ENCODE measurements at places on chromosomes 16 and 17. TPM values are rescaled to one million over a fixed set of nuclear protein-coding genes. Genes with fewer than 3 reads are reported as not detected.

Gene CRYM
- 6.0 TPM for total RNA-seq

Gene ADAP2
- total RNA-seq = 6.0 TPM

Gene KCNJ2
- 3.8 TPM for total RNA-seq

Gene CDH5
- 18.5 TPM for total RNA-seq

Gene GAS7
- total RNA-seq = 45.3 TPM

Gene CA5A
- total RNA-seq = not detected

Gene GPR179
- total RNA-seq = 0.13 TPM

DNA sequence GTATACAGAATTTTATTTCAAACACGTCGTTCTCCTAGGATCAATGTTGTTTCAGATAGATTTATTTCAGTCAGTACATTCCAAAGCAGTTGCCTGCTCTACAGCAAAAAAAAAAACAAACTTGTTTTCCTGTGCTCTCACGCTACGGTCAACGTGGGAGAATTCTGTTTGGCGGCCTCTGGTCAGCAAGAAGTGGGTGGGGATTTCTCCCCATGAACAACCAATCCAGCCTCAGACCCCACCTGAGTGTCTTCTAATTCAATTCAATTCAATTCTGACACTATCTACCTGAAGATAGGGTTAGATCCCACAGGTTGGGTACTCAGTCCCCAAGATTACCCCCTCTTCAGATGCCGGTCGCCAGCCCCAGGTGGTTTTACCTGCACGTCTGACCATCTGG lies 22.1 kb downstream of the C17orf58 start:
- no peaks in the 10 kb centered on the region for H3K4me1 ChIP-seq
- H3K27me3 ChIP-seq = no peaks in the 10 kb centered on the region
- DNase-seq = no peak
- H3K36me3 ChIP-seq = no peaks in the 10 kb centered on the region

- no peaks in the 10 kb centered on the region for H3K4me1 ChIP-seq
- no peaks in the 10 kb centered on the region for H3K36me3 ChIP-seq
- no peak for DNase-seq
- H3K27me3 ChIP-seq = no peaks in the 10 kb centered on the region
- H3K27ac ChIP-seq = no peak overlapping the region
Measured at GRCh38 chr16:81765969-81766368, 13.1 kb upstream of the PLCG2 start.

DNA sequence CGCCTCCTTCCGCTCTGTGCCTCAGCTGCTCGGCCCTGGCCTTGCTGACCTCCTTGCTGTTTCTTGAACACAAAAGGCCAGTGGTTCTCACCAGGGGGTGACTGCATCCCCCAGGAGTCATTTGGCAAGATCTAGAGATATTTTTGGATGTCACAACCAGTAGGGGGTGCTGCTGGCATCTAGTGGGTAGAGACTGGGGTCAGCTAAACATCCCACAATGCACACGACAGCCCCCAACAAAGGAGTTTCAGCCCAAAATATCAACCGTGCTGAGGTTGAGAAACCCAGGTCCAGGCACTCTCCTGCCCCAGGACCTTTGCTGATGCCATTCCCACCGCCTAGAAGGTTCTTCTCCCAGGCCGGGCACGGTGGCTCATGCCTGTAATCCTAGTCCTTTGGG lies 39.7 kb downstream of the ABCC6 start:
- H3K27me3 ChIP-seq = no peaks in the 10 kb centered on the region
- H3K36me3 ChIP-seq = no peaks in the 10 kb centered on the region
- no peak overlapping the region for H3K27ac ChIP-seq
- DNase-seq = no peak
- H3K4me1 ChIP-seq = no peaks in the 10 kb centered on the region

- no peaks in the 10 kb centered on the region for H3K36me3 ChIP-seq
- no peaks in the 10 kb centered on the region for H3K4me1 ChIP-seq
- H3K27me3 ChIP-seq = no peaks in the 10 kb centered on the region
Measured at GRCh38 chr17:7972131-7972785, 30.2 kb upstream of the GUCY2D start.

DNA sequence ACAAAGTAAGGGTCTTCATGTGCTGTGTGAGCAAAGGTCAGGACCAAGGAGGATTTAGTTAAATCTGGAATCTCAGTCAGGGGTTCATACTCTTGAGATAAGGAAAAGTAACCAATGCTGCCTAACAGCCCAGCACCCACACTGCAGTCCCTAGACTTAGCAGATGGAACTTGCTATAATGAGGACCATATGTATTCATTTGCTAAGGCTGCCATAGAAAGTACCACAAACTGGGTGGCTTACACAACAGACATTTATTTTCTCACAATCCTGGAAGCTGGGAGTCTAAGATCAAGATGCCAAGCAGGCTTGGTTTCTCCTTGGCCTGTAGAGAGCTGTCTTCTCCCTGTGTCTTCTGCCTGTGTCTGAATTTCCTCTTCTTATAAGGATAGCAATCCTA lies 20.8 kb downstream of the ZP2 start:
- no peaks in the 10 kb centered on the region for H3K27me3 ChIP-seq
- no peaks in the 10 kb centered on the region for H3K36me3 ChIP-seq
- peaks cover 2% of the 10 kb centered on the region for H3K4me1 ChIP-seq

- DNase-seq = no peak
- H3K27ac ChIP-seq = no peak overlapping the region
- H3K4me1 ChIP-seq = no peaks in the 10 kb centered on the region
Measured at GRCh38 chr16:56888806-56889205, 23.8 kb downstream of the SLC12A3 start.

DNA sequence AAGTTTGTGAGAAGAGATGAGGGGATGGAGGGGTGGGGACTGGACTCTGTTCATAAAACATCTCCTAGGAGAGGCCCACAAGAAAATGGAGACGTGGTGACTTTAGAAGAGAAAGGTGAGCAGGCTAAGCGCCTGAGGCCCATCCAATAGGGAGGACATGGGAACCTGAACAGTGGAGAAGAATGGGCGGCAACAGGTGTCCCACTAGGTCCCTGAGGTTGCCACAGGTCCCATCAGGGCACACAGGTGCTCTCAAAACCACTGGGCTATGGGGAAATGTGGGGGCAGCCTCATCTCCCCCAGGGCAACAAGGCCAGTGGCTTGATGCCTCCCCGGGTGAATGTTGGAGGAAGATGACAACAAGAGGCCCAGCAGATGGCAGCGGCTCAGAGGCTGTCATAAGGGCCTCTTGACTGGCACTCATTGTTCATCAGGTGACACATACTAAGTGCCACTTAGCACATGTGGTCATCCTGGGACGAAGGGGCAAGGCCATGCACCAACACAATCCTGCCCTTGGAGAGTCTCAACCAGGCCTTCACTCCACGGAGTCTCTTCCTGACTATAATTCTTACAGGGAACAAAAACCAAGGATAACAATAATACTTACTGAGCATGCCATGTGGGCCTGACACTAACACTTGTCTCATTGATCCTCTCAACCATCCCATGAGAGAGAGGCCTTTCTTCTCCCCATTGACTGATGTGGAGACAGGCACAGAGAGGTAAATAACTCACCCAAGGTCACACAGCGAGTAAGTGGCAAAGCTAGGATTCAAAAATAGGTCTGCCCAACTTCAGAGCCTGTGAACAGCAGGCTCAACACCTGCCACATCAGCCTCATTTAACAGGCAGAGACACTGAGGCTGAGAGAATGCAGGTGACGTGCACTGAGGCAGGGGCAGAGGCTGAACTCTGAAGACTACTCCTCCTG lies 38.0 kb downstream of the CUEDC1 start:
- no peak overlapping the region for H3K4me3 ChIP-seq
- H3K36me3 ChIP-seq = no peaks in the 10 kb centered on the region
- DNase-seq = no peak
- no peaks in the 10 kb centered on the region for H3K27me3 ChIP-seq
- H3K4me1 ChIP-seq = peaks cover 13% of the 10 kb centered on the region

- H3K4me3 ChIP-seq = no peak overlapping the region
- H3K36me3 ChIP-seq = no peaks in the 10 kb centered on the region
- no peaks in the 10 kb centered on the region for H3K4me1 ChIP-seq
- no peak overlapping the region for H3K27ac ChIP-seq
Measured at GRCh38 chr17:60147553-60148223, 2.1 kb upstream of the CA4 start.

DNA sequence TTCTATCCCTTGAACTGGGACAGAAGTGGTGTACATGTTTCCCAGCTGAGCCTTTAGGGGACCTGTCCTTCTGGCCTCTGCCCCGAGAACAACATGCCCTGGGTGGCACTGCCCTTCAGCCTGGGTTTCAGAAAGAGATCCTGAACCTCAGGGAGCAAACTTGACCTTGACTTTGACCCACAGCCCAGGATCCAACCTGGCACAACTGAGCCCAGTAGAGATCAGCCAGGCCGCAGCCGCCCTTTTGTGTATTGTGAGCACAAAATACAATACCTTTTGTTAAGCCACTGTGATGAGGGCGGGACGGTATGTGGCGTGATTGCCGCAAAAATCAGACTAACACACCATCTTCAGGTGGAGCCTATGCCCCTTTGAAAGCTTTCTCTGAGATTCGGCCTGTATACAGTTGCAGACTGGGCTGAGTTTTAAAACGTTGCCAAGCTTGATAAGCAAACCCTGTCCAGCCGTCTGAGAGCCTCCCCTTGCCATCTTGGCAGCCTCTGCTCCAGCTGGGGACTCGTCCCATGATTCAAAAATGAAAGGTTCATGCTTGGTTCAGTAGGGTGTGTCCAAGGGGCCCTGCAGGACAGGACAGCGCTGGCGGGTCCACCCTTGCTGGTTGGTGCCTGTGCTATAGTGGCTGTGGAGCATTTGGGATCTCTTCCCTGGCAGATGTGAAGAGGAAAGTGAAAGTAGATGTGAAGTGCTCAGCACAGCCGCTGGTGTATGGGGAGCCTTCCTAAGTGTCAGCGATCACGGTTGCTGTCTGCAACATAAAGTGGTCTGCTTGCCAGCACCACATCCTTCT lies 40.3 kb downstream of the FOXL1 start:
- H3K36me3 ChIP-seq = no peaks in the 10 kb centered on the region
- no peak for DNase-seq
- no peak overlapping the region for H3K27ac ChIP-seq
- H3K27me3 ChIP-seq = no peaks in the 10 kb centered on the region
- H3K4me1 ChIP-seq = no peaks in the 10 kb centered on the region

DNA sequence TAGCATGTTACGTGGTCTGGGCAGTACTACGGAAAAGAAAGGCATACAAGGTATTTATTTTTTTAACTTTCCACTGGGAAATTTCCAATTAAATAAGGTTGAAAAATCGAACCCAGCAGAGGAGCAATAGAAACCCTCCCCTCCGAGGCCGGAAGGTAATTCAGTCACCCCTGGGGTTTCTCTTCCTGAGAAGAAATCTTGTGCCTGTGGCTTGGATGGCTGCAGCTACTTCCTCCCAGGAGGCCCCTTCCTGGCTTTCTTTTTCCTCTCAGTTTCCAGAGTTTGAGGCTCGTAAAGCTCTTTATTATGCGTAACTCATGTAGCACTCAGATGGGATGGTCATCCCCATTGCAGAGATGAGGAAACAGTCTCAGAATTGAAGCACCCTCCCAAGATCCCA lies 140.3 kb downstream of the ASIC2 start:
- no peak for DNase-seq
- no peaks in the 10 kb centered on the region for H3K4me1 ChIP-seq
- no peak overlapping the region for H3K27ac ChIP-seq

GRCh38 chr17:79331492-79331891 lies 256.9 kb downstream of the ENGASE start:
- no peaks in the 10 kb centered on the region for H3K4me1 ChIP-seq
- no peaks in the 10 kb centered on the region for H3K36me3 ChIP-seq
- DNase-seq = no peak
- no peak overlapping the region for H3K4me3 ChIP-seq
- no peak overlapping the region for H3K27ac ChIP-seq

DNA sequence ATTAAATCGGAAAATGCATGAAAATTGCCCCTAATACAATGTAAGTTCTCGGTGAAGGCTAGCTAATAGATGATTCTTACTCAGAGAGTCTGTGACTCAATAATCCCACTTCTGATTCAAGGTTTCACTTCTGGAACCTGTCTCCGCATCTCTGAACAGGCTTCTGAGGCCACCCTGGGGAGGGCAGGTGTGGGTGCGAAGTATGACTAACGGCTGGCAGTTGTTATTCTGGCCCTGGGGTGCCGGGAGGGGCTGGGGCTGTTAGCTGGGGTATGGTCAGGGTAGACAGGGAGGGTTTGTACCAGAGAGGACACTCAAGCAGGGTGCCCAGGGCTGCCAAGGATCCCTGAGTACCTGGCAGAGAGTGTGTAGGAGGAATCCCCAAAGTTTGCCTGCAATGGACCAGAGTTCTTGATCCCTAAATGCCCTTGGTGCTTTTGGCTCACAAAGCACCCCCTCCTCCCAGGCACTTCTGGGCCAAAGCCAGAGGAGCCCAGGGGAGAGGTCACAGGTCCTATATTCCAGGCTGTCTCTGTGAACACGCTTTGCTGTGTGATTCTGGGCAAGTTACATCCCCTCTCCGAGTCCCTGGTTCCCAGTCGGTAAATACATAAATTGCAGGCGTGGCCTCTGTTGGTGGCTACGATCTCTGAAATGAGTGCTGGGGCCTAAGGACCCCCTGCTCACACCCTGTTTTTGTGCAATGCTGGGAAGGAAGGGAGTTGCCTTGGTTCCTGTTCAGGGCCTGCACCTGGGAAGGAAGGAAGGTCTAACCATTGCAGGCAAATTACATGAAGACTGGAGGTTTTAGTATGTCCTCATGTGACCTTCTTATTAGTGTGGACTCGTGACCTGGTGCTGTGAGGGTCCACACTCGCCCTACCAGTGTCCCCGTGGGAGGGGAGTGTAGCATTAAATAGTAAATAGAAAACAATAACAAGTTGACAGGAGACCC lies 49.9 kb upstream of the CPNE2 start:
- no peaks in the 10 kb centered on the region for H3K36me3 ChIP-seq
- no peak for DNase-seq
- H3K4me3 ChIP-seq = no peak overlapping the region
- H3K27ac ChIP-seq = no peak overlapping the region

DNA sequence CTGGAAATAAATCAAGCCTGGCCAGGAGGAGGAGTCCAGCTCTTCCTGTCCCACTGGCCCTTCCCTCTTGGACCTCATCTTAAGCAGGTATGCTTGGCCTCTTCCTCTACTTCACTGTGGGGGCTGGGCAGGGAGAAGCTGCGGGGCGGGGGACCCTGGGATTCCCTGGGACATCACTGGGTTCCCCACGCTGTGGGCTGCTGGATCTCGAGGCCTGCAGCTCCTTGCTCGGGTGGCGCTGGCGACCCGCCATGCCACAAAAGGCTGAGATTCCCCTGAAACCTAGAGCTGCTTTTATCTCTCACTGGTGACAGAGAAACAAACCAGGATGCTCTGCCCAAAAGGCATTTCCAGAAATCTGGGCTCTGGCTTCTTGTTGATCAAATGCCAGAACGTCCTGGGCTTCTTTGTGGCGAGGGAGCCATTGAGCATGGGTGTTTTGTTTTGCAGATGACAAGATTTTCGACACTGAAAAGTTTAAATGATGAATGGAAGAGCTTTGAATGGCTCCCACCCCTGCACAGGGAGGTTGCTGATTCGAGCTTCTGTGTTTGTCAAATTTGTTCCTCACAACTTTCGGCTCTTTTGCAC lies 8.6 kb upstream of the PGS1 start:
- no peak overlapping the region for H3K27ac ChIP-seq
- H3K4me3 ChIP-seq = no peak overlapping the region
- H3K36me3 ChIP-seq = no peaks in the 10 kb centered on the region
- no peak for DNase-seq

GRCh38 chr17:64707050-64707591 lies 45.0 kb upstream of the SMURF2 start:
- H3K27me3 ChIP-seq = no peaks in the 10 kb centered on the region
- peaks cover 3% of the 10 kb centered on the region for H3K4me1 ChIP-seq
- no peak overlapping the region for H3K4me3 ChIP-seq
- no peaks in the 10 kb centered on the region for H3K36me3 ChIP-seq
- DNase-seq = peak; percentile 68
